Stimulated activated CD4-positive, alpha-beta T cell treated with anti-CD3 and anti-CD28 coated beads, Interleukin-15, amount 100 ng/mL, for 1 hour (primary cell): ENCODE measurements at places on chromosomes 13 and 19.

- DNase-seq = no peak
Observed at GRCh38 chr19:30488191-30488590, 116.0 kb downstream of the ZNF536 start.

DNA sequence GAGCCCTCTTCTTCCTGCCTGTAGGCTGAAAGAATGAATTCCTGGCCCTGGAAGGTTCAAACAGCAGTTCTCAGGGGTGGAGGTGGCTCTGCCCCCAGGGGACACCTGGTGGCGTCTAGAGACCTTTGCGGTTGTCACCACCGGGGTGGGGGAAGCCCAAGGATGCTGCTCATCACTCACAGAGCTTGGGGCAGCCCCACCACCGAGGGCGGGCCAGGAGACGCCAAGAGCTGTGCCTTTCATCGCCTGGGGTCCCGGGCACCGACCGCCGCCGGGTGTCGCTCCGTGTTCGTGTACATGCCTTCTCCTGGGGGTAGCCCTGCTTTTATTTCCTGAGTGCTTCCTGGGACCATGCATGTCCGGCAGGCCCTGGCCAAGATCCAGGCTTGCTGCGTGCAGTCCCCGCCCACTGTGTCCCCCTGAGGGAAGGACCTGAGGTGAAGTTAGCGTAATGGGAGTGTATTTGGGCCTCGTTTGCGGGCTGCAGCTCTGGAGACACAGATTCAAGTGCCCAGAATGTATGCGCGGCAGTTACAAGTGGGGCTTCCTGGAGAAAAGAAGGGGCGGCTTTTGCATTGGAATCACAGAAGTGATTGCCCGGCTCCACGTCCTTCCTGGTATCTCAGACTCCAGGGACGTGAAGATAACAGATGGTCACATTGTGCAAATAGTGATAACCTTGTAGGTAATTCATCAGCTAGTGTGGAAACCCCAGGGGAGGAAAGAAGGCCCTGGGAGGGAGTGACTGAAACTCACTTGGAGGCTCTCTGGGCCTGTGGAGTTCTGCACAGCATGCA, 7.8 kb downstream of the DOT1L start:
- DNase-seq = peak; percentile 69

- no peak for DNase-seq
Observed at GRCh38 chr13:72489751-72490150, 237.7 kb downstream of the MZT1 start.

DNA sequence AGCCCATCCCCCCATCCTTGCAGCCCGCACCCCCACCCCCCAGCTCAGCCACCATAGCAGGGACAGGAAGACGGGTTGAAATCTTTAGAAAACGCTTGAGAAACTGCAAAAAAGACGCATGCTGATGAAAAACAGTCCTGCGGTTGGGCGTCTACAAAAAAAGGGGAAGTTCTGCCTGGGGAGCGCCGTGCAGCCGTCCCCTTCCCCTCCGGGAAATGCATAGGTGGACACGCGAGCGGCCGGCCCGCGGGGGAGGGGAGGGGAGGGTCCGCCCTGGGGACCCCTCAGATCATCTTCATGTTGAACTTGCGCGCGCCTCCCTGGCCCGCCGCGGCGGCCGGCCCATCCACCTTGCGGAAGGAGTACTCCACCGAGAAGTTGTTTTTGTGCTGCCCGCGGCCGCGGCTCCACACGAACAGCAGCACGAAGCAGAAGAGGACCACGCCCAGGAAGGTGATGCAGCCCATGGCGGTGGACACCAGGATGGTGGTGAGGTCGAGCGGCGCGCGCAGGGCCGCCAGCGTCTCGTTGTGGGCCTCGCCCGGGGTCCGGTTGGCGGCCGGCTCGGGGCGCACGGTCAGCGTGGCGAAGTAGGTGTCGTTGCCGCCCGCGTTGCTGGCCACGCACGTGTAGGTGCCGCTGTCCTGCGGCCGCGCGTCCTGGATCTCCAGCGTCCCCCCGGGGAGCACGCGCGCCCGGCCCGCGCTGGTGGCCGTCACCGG, 7.9 kb upstream of the PEAK3 start:
- peak; percentile 31 for DNase-seq

- DNase-seq = no peak
Observed at GRCh38 chr13:18978447-18978846, 203.2 kb downstream of the TUBA3C start.

DNA sequence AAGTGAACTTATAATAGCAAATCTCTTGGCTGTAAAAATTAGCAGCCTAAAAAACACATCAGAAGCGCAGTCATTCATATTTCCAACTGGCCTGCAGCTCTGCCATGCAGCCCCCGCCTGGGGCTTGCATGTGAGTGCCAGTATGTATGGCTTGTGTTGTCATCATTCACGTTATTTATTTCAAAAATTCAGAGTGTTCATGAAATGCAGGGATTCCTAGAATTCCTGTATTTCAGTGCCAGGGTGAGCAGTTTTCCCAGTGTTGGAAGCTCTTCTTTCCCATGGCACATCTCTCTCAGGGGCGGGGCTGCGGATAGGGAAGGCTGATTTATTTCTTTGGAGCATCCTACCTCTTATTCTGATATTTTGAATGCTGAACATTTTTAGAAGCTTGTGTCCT, 234.6 kb downstream of the FGF9 start:
- no peak for DNase-seq

- no peak for DNase-seq
Observed at GRCh38 chr19:27896091-27896490, 1316.9 kb downstream of the UQCRFS1 start.

GRCh38 chr19:40671404-40671803, 19.0 kb downstream of the NUMBL start:
- no peak for DNase-seq

GRCh38 chr13:107669391-107669993, 545.8 kb downstream of the LIG4 start:
- no peak for DNase-seq
